Stimulated activated CD4-positive, alpha-beta T cell treated with anti-CD3 and anti-CD28 coated beads, TNF-alpha, amount 100 ng/mL, for 1 hour (primary cell): ENCODE measurements at places on chromosomes 2 and 18.

DNA sequence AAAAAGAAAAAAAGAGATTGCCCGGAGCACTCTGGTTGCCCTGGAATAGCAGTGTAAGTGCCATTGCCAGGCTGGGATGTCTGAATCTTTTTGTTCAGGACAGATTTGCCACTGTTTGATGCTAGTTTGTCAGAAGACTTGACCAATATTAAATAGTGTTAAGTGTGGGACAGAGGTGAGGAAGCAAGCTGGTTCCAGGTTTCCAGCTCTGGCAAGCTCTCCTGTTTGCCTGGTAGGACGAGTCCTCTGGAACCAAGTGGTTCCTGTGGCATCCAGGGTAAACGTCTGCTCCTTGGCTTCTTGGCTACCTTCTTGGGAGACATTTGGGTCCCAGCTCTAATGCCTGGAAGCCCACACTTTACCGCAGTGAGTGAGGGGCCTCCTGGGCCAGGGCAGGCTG, 20.8 kb upstream of the IGFBP5 start:
- DNase-seq = no peak

- no peak for DNase-seq
Observed at GRCh38 chr2:240993446-240994170, 4.8 kb upstream of the SNED1 start.

- DNase-seq = no peak
Observed at GRCh38 chr18:12991821-12992179, 638 bp downstream of the CEP192 start.

DNA sequence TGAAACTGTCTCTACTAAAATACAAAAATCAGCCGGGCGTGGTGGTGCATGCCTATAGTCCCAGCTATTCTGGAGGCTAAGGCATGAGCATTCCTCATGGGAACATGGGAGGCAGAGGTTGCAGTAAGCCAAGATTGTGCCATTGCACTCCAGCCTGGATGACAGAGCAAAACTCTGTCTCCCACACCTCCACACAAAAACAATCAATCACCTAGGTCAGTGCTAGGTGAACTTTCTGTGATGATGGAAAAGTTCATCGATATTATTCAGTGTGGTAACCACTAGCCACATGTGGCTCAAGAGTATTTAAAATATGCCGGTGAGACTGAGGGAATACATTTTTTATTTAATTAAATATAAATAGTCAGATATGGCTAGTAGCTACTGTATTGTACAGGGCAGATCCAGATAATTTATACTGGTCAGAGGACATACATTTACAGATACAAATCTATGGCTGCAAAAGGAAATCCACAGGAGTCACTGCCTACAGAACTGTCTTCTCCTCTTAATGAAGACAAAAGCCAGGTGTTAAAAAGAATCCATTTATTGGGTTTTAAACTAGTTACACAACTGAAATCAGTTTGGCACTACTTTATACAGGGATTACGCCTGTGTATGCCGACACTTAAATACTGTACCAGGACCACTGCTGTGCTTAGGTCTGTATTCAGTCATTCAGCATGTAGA, 3.9 kb upstream of the GPR75 start:
- DNase-seq = no peak

DNA sequence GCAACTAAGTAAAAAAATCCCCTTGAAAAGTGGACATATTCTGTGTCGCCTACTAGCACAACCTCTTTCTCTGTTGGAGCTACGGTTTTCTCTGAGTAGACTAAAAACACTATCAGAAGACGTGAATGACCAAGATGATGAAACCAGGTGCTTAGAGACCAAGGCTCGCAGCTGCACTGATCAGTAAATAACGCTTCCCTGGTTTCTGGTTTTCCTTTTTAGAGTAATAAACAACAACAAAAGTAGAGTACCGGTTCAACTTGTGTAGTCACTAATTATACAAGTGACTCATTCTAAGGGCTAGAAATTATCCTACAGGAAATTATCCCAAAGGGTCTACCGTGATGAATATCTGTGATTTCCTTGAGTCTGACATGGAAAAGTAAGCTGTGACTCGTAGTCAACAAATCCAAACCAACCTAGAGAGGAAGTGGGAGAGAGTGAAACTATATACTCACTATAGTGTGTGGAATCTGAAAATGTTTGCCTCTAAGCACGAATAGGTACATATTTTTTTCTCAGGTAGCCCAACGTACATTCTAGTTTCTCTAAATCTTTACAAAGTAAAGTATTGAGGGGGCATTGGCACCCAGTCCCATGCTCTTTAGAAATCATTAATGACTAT, 17.8 kb downstream of the RASGRP3 start:
- DNase-seq = no peak

DNA sequence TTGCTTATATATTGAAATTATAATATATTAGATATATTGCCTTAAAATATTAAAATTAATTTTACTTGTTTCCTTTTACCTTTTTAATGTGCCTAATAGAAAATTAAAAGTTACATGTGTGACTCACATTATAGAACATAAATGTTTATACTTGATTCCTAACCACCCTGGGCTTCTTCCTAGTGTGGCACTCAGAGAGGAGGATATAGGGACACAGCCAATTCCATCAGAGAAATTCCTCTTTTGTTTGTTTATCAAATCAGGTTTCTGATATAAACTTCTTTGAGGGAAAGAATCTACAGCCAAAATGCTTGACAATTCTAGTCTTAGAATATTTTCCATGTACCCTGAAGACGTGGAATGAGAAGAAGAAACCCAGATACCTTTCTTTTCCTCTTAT, 348.9 kb upstream of the NRP2 start:
- no peak for DNase-seq

DNA sequence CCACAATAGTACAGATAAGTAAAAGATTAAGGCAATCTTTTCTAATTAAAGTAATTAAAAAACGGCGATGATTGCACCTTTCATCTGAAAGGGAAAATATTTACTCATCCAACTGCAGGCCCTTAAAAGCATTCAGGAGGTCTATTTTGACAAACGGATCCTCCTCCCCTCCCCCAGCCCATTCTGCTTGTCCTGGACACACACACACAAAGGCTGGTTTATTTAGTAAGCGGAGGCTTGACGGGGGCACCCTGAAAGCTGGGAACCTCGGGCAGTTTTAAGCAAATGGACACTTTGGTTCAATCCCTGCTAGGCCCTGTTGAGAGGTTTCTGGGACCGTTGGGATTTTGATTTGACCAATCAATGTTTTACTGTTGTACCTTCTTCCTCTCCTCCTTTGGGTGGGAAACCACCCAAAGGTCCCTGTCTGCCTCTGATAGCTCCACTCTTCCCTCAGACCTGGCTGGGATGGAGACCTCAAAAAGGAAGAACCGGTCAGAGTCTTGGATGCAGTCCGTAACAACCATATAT, 135.8 kb upstream of the HAAO start:
- no peak for DNase-seq

DNA sequence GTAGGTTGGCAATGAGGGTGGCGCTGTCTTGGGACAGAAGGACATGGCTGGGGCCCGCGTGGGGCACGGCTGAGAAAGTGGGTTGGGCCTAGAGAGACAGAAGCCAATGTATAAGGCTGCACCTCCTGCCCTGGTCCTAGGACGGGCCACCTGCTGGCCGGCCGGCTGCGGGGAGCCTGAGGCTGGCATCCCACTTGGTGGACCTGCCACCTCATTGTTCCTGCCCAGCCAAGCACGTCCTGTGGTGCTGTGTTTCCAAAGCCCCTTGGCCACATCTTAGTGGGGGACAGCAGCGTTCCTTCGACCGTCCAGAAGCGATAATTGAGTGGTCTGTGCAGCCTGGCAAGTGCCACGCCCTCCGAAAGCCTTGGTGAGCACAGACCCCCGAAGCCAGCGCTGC, 223.9 kb downstream of the LDLRAD4 start:
- DNase-seq = no peak

- DNase-seq = no peak
Observed at GRCh38 chr2:44450082-44450481, 88.3 kb downstream of the CAMKMT start.

DNA sequence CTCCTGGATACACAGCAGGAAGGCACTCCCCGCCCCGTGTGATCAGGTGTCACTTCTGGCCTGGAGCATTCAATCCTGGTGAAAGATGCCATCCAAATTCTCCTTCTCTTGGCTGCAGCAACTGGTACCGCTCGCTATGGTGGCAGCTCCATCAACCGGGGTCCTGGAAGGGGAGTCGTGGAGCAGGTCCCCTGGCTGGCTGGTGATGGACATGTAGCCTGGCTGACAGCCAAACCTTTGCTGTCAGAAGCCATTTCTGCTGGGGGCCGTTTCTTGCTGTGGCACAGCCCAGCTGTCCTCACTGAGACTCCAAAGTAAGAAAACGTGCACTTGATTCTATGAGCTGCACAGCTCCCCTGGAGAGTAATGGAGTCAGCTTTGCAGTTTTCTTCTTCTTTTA, 7.1 kb upstream of the CYS1 start:
- no peak for DNase-seq

GRCh38 chr2:12754643-12755042, 37.9 kb downstream of the TRIB2 start:
- DNase-seq = no peak
